BJ (cell line): ENCODE measurements at places on chromosomes 12 and 14. TPM values are rescaled to one million over a fixed set of nuclear protein-coding genes. Genes with fewer than 3 reads are reported as not detected.

GRCh38 chr12:49920241-49920914 is 16.7 kb upstream of the FAIM2 start:
- DNase-seq: no peak

DNA sequence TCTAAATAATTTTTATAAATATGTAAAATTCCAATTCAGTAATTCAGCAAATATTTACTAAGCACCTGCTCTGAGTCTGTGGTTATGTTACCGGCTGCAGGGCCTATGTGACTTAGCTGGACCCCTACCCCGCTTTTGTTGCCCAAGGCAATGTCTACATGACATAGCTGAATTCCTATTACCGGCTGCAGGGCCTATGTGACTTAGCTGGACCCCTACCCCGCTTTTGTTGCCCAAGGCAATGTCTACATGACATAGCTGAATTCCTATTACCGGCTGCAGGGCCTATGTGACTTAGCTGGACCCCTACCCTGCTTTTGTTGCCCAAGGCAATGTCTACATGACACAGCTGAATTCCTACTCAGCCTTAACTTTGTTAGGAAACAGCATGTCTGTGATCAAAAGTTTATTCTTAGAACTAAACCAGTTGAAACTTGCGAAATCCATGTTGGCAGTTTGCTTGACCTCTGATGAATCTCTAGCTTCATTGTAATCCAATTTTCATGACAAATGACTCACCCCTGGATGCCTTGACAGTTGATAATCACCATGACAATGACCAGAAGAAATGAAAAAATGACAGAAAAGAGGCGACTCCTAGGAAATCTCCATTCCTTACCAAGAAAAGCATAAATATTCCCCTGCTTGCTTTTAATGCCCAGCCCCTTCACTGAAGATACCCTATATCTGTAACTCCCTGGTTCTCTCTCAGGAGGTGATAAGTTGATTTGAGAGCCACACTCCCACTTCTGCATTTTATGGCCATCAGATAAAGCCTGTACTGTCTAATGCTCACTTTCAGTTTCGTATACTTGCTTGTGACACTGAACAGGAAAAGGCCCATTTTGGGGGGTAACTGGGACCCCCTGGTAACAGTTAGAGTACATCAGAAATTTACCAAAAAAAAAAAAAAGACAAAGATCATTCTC is 148.4 kb upstream of the SYT10 start:
- no peak for DNase-seq

DNA sequence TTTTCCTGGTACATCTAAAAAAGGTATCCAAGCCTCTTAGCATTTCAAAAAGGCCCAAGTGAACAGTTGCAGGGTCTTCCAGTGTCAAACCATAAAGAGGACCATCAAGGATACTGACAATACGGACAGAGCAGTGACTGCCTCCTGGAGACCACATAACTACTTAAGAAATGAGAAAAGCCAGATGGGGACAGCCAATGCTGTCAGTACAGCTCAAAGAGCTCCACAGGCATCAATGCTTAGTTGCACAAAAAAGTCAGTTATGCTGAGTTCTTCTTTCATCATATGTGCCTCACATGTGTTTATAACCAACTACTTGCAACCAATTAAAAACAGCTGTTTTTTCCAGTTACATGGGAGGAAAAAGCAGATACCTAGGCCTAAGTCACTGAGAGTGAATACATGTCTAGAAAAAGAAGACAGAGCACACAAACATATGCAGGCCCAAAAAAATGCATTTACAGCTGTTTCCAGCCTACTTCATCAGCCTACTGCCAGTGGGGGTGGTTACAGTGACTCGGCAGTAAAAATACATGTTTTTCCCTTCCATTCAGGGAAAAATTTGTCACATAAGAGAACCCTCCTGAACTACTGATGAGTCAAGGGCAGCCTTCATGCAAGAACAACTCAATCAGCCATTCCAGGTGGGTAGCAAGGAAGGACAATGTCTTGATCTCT is 84.0 kb downstream of the DCAF5 start:
- DNase-seq: peak; percentile 80

GRCh38 chr12:59941461-59941860 is 345.6 kb downstream of the SLC16A7 start:
- no peak for DNase-seq

- no peak for DNase-seq
These were observed 92.6 kb upstream of the PRKD1 start for GRCh38 chr14:30020271-30020670.

Gene RNF212B
- polyA plus RNA-seq: not detected in 2 replicates

DNA sequence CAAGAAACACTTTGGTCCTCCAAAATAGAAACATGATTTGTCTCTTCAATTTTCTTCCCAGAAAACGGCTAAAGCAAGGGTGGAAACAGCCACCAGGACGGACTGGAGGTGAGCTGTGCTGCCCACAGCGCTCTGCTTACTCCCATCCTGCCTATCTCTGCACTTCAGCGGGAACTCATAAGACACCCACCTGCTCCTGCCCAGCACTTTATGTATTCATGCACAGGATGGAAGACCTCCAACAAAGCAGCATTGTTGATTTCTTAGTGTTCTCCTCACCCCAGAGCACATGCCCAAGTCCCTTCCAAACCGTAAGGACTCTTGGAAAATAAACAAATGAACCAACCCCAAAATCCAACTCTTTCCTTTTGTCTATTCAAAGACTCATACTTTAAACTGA is 277.2 kb downstream of the MED13L start:
- DNase-seq: no peak

GRCh38 chr12:6948873-6949594 is 2.1 kb upstream of the PTPN6 start:
- no peak for DNase-seq

GRCh38 chr14:102317564-102318248 is 1.8 kb upstream of the ZNF839 start:
- no peak for DNase-seq

Gene ADSS1
- polyA plus RNA-seq: 2.9 and 4.5 TPM in 2 replicates

- no peak for DNase-seq
These were observed 47.3 kb downstream of the GPR137C start for GRCh38 chr14:52599974-52600373.

DNA sequence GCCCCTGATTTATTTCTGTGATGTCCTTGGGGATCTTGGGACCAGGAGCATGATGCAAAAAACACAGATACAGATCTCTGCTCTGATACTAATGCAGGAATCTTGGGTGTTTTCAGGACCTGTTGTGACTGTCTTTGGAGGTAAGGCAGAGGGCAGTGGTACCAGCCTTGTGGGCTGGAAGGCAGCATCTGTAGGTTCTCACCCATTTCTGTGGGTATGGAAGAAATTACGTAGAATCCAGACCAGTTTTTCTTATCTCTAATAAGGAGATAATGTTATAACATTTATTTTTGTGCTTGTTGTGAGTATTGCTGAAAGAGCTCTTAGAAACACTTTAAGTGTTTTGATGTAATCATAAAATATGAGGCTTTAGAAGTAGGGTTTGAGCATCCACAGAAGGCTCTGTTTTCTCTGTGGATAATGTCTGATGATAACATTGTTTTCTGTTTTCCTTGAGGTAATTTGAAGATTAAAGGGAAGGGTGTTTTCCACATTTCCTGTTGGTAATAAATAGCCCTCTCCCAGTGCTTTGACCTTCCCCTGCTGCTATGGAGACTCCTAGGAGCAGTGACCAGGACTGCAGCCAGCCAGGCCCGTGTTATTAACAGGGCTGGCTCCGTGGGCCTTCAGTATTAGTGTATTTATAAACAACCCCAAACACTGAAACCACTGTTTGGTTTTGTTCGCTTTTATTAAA is 9.4 kb upstream of the DCP1B start:
- DNase-seq: no peak

- DNase-seq: no peak
These were observed 101.3 kb downstream of the ASCL4 start for GRCh38 chr12:107875786-107876185.

Gene RPGRIP1
- polyA plus RNA-seq: not detected in 2 replicates

Gene KRT77
- not detected in 2 replicates for polyA plus RNA-seq

- peak; percentile 8 for DNase-seq
These were observed 115.3 kb upstream of the NAP1L1 start for GRCh38 chr12:76199808-76200207.

Gene RAPGEF3
- polyA plus RNA-seq: 1.3 and 2.4 TPM in 2 replicates

GRCh38 chr14:37088356-37089215 is 83.8 kb downstream of the SLC25A21 start:
- no peak for DNase-seq

DNA sequence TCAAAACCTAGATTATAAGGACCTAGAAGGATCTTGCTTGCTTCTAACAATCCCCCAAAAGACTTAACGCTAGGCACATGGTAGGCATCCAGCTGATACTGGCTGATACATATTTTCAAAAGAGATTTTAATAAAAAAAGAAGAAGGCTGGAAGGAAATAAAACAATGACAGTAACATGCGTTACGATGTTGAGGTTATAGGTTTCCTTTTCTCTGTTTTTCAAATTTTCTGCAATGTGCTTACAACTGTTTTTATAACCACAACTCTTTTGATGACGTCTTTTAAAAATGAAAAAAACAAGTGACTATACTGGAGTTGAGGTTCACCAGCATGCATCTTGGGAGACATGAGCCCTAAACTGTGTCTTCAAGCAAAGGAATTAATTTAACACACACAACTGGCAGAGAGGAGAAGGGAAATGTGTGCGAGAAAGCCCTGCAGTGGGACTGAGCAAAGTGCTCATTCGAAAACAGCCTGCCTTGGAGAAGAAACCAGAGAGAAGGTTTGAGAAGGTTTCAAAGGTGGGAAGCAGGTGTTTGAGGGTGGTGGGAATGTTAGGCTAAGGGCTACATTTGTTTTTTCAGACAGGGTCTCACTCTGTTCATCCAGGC is 80.4 kb downstream of the DUSP16 start:
- no peak for DNase-seq

GRCh38 chr14:52043690-52044089 is 25.2 kb downstream of the NID2 start:
- no peak for DNase-seq

Gene CLEC6A
- polyA plus RNA-seq: not detected in 2 replicates

Gene HOXC4
- polyA plus RNA-seq: 0.69 and 0.93 TPM in 2 replicates

- no peak for DNase-seq
These were observed 36.2 kb downstream of the PRIMA1 start for GRCh38 chr14:93751946-93752655.

GRCh38 chr12:32894566-32894965 is 2.0 kb downstream of the PKP2 start:
- no peak for DNase-seq

GRCh38 chr12:29726321-29726692 is 57.4 kb downstream of the TMTC1 start:
- DNase-seq: no peak

Gene SOAT2
- polyA plus RNA-seq: 0.16 and 0.34 TPM in 2 replicates

GRCh38 chr14:35866595-35867279 is 40.6 kb downstream of the BRMS1L start:
- DNase-seq: no peak

GRCh38 chr12:116821291-116821690 is 60.0 kb downstream of the HRK start:
- DNase-seq: no peak

Gene GPR65
- polyA plus RNA-seq: 0.05 and 0.09 TPM in 2 replicates

- no peak for DNase-seq
These were observed 336.4 kb downstream of the CCER1 start for GRCh38 chr12:90618586-90618985.

GRCh38 chr14:26872515-26873361 is 274.9 kb upstream of the NOVA1 start:
- DNase-seq: no peak

DNA sequence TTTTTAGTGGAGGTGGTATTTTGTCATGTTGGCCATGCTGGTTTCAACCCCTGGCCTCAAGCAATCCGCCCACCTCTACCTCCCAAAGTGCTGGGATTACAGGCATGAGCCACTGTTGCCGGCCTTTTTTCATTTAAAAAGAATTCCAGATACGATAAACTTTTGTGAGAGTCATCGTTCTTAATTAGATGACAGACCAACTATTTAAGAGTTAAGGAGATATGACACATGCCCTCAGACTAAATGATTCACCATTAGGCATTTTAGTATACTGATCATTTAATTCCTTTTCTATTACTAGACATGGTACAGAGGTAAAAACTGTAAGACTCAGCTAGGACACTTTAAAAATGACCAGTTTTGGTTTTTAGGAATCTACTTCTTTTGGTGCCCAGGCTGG is 2.4 kb downstream of the ANKRD13A start:
- DNase-seq: peak; percentile 80

DNA sequence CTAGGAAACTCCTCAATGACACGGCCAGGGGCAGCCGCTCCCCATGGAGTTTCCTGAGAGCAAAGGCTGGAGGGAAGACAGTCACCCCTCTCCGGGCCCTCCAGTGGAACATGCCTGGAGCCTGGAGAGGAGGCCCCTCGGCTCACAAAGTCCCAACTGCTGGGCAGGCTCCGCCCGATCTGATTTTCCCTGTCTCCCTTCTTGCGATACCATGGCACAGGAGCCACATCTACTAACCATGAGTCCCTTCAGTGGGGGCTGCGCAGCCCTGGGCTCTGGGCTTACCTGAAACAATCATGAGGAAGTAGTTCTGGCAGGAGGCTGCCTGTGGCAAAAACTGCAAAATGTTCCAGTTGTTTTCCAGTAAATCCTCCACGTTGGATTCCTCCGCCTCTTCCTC is 15.3 kb downstream of the P2RX2 start:
- DNase-seq: no peak

DNA sequence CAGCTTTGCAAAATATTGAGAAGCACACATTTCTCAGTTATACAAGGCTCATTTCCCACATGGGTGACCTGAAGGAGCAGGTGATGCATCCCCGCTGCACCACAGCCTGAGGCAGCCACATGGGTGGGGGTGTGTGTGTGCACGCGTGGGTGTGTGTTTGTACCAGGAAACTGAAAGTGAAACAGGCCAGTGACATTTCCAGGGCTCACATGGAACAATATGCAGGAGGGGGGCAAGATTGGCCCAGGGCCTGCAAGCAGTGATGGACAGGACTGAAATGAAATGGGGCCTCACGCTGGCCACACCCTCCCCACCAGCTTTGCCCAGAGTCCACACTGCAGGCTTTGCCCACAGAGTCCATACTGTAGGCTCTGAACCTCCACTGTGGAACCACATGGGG is 154.2 kb upstream of the PARP11 start:
- DNase-seq: no peak

DNA sequence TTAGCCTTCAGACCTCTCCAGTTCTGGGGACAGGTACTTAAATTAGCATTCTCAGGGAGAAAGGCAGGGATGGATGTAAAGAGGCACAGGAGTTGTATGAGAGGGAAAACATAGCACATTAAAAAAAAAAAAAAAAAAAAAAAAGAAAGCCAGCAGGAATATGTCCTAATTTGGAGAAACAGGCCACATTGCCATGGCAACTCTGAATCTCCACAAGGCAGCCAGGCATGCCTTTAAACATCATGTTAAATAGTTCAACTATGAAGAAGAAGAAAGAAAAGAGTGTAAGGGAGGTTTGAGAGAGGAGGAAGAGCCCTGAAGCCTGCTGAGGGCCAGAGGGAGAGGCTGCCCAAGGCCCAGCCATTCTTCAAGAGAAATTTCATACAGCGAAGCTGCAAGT is 145.8 kb downstream of the GRIN2B start:
- DNase-seq: no peak

DNA sequence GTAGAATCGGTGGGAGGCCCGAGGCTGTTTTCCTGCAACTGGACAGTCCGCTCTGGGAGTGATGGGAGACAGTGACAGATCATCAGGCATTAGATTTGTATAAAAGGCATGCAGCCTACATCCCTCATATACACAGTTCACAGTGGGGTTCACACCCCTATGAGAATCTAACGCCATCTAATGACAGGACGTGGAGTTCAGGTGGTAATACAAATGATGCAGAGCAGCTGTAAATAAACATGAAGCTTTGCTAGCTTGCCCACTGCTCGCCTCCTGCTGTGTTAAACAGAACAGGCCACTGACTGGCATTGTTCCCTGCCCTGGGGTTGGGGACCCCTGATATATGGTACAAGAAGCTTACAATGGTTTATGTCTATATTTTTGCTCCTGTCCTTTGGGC is 179.0 kb downstream of the LRFN5 start:
- DNase-seq: no peak

Gene GARIN6
- polyA plus RNA-seq: not detected in 2 replicates

GRCh38 chr12:130706311-130706710 is 9.8 kb downstream of the RIMBP2 start:
- DNase-seq: no peak
